ENCODE measurements at places on chromosomes 6 and 20.

- DNase-seq: no peak
Measured at GRCh38 chr6:157666729-157667128, 156.3 kb upstream of the SNX9 start.

DNA sequence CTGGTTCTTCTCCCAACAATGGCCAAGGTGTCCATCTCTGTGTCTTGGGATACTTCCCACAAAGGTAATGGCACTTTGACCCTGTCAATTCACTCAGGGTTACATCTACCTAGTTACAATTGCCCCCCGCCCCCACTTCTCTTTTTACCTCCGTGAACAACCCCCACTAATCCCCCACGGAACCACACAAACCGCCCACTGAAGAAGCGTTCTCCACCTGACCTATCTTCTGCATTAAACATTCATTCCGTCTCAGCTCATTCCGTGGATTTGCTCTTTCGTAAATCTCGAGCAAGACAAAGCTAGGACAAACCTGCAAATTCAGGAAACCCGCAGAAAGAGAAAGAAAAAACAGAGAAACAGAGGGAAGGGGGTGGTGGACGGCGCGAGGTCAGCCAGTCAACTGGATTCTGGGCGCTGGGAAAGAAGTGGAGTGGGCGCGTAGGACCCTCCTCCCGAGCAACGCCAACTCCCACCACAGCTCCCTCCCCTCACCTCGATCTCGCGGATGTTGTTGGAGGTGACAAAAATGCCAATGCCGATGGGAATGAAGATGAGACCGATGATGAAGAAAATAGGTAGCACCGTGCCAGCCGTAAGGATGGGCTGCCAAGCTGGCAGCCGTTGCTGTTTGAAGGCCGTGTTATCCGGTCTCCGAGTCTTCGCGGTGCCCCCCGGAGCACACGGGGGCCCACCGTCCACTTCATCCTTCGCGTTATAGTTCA, 523 bp downstream of the TMEM30A start:
- DNase-seq: no peak

GRCh38 chr6:155882527-155883333, 427.1 kb upstream of the NOX3 start:
- no peak for DNase-seq

- no peak for DNase-seq
Measured at GRCh38 chr6:164756142-164756541, 553.3 kb downstream of the C6orf118 start.

DNA sequence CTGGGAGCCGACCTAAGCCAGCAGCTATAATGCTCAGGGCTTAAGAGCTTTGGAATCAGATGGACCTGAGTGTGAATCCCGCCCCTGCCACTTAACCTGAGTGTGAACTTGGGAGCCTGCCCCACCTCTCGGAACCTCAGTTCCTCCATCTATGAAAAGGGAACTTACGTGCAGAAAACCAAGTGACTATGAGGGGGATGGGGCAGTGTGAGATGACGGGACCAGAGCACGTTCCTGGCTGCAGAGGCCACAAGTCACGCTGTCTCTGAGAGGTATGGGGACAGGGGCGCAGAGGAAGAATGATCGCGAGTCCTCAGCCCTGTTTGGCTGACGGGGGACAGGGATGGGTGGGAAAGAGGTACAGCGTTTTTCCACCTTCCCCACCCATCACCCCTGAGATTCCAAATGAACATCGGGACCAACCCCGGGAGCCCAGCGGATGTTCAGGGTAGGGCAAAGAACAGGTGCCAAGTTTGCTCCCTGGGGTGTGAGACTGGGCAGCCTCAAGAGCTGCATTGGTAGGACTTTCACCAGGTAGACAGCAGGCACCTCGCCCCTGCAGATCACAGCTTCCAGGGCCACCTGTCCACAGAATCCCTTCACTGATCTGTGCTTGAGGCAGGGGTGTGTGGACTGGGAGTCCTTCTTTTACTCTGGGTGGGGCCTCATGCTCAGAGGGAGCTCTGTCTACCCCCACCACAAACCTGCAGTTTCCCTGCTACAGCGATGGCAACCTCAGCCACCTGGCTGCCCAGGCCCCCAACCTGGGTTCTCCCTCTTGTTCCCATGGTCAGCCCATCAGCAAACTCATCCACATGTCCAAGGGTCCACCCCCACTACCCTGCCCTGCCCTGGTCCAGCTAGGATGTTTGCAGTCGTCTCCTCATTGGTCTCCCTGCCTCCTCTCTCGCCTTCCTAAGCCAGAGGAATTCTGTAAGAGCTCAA, 85.8 kb downstream of the CEBPB start:
- DNase-seq: no peak

DNA sequence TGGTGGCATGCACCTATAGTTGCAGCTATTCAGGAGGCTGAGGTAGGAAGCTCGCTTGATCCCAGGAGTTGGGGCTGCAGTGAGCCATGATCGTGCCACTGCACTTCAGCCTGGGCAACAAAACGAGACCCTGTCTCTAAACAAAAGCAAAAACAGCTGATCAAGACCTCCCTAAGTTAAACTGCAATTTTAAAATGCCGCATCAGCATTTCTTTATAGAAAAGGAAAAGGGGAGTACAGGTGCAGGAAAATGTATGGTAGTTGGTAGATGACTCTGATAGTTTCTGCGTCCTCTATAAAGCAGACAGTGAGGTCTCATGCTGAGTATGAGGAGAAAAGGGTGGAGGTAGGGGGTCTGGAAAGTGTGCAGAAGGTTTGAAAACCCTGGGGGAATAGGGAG, 8.9 kb upstream of the TBCC start:
- DNase-seq: no peak

GRCh38 chr6:116633685-116634084, 17.4 kb downstream of the RSPH4A start:
- DNase-seq: no peak

- DNase-seq: no peak
Measured at GRCh38 chr20:38859070-38859690, 53.7 kb downstream of the PPP1R16B start.

DNA sequence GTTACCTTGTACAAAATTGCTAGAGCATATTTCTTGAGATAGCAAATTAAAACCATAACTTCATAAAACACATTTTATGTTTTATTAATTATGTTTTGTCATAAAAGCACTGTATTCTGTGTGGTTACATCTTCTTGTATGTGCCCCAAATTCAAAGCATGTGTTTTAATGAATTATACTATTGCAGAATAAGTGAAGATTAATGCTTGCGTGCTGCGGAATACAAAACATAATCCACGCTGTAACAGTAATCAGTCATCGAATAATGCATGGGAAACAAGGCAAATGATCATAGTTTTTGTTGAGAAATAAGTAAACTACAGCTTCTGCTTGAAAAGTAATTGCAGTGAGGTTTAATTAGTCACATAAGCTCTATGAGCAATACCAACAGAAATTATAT, 459.2 kb upstream of the SOX4 start:
- DNase-seq: no peak

GRCh38 chr6:95593025-95593424, 15.7 kb downstream of the MANEA start:
- DNase-seq: no peak

DNA sequence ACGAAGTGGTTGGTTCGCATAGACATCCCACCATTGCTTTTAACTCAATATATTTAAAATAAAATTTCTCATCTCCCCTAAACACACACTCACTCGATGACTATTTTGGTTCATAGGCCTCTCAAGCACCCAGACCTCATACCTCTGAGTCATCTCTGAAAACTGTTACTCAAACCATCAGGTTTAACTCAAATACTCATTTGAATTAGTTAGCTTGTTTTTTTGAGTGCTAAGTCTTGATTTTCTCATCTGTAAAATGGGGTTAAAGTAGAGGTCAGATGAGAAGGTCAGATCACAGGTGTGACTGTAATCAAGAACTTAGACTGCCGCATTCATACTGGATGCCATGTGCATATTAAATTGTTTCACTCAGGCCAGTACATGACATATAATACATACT, 243.9 kb upstream of the TENT5A start:
- DNase-seq: no peak

DNA sequence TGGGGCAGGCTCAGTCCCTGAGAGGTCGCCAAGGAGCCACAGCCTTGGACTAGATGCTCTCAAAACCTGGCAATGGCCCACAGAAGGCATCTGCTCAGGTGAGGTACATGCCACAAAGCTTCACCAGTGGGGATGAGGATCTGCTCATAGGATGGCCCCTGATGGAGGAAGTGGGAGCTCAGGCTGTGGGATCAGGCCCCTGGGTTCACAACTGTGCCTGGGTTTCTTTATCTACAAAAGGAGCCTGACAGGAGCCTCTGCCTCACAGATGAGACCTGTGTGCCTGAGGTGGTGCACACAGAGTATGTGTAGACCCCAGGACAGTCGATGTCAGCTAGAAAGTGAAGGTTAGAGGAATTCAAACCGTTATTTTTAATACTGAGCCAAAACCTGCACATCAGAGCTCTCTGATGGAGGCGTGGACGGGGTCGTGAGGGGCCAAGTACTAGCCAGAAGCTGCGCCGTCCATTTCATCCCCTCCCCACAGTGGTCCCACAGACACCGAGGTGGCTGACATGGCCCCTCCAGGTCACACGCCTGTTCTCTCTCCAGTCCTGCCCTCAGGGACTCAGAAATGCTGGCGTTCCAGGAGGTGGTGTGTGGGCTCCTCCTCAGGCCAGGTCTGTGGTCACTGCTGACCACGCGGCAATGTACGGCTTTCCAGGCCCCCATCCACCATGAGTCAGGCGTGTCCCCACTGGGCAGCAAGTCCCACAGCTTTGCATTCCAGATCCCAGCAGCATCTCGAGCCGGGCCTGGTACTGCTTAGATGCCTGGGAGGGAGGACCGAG, 33.3 kb downstream of the NTSR1 start:
- no peak for DNase-seq

DNA sequence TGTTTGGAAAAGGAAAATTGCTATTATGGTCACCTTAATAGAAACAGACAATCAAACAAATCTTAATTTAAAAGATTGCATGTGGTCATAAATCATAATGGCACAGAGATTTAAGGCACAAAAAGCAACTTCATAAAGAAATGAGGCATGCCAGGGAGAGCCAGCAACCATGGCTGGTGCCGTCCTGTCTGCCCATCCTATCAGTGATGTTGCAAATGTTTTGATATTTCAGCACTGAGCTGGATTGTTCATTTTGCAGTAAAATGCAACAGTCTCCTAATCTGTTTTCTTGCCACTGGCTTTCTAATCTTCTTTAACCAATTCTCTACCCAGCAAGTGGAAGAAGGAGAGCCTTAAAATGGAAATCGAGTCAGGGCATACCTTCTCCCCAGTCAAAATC, 249.8 kb downstream of the SAMD5 start:
- DNase-seq: no peak

- DNase-seq: no peak
Measured at GRCh38 chr6:28856620-28857005, 67.2 kb downstream of the TRIM27 start.

DNA sequence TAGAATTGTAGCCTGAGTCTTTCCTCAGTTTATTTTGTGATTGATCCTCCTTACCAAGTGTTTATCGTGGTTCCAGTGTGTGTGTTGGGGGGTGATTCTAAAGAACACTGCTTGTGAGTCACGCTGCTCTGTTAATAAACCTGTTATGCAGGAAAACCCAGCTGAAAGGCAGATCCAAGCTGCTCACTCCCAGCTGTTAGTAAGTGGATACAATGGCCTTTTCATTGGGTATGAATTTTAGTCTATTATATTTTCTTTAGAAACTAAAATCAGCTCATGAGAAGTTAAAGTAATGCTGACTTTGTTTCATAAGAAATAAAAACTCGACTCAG, 12.2 kb upstream of the DSTN start:
- DNase-seq: no peak

- DNase-seq: no peak
Measured at GRCh38 chr6:108598305-108598863, 37.7 kb downstream of the FOXO3 start.

DNA sequence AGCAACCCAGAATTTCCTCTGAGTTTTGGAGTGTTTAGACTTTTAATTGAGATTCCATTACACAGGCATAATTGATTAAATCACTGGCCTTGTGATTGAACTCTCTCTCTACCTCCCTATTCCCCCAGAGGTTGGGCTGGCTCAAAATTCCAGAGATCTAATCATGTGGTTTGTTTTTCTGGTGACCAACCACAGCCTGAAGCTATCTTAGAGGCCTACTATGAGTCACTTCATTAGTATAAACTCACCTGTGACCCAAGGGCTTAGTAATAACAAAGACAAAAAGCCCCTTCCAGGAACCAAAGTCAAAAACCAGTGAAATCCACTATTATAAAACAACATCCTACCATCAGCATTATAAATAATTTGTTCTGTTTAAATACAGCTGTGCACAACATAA, 992.5 kb upstream of the CITED2 start:
- DNase-seq: no peak

DNA sequence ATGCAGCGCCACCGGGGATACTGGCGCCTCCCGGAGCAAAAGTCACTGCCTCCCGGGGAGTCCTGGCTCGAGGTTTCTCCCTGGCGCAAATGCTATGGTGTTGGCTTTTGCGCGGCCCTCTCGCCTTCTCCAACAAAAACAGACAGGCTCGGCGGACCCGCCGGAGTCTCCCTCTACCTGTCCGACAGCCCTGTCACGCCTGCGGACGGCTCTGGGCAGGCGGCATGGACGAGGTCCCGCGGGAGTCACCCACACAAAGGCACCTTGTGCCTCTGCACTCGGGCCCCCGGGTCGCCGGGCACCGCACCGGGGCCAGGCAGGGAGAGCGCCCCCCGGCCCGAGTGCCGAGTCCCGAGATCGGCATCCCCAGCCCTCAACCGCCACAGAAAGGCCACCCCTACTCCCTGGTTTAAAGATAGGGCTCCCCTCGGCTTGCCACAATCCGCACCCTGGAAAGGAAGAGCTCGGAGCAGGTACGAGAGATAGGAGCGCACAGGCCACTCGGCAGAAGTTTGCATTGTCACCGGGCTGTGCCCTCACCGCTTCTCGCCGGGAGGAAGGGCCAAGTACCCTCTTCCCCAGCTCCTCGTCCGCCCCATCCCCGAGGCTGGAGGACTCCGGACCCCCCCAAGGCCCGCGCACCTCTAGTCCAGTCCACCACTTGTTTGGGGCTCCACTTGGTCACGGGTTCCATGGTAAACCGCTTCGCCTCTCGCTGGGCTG, 903 bp downstream of the CNKSR3 start:
- no peak for DNase-seq

DNA sequence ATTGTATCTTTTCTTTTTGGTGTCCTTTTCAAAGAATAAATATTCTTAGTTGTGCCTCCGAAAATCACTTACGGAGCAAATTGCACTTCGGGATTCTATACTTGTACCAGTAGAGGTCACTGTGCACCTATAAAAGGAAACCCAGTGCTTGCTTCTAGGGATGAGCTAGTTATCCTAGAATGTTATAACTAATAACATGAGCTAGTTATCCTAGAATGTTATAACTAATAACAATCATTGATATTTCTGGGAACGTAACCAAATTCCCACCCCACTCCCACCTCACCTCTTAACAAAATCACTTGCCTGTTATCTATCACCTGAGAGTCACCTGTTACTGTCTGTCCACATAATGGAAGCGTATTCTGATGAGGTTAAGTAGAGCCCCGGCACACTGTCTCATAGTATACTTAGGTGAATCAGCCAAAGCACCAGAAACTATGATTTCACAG, 126.9 kb upstream of the TIAM2 start:
- DNase-seq: no peak

DNA sequence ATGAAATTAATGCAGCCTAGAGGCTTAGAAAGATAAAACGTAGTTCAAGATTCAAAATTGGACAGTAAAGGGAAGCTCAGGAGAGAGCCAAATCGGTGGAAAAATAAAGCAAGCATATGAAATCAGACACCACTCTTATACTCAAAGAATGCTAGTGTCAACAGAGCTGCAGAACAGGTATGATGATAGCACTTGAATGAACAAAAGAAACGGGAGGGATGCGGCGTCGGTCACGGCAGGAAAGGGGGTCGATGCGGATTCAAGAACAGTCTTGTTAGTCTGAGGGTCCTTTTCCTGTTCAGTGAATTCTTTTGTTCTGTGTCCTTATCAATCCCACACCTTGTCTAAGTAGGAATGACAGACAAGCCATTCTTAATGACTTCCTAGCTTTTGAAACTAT, 114.4 kb downstream of the FOXC1 start:
- DNase-seq: no peak

Data from activated effector memory CD4-positive, alpha-beta T cell treated with Interleukin-2 at 50 U/mL for 16 hours (primary cell).